ENCODE measurements at places on chromosomes 16 and 17. TPM values are rescaled to one million over a fixed set of nuclear protein-coding genes. Genes with fewer than 3 reads are reported as not detected.

The RND2 gene
- polyA plus RNA-seq = 2.3 TPM

The PLLP gene
- polyA plus RNA-seq = 83.8 TPM

The KCNJ12 gene
- 3.4 TPM for polyA plus RNA-seq

The CPHXL2 gene
- polyA plus RNA-seq = not detected

The ARL17B gene
- polyA plus RNA-seq = 10.1 TPM

The ST6GALNAC1 gene
- polyA plus RNA-seq = not detected

The ABCA9 gene
- 0.45 TPM for polyA plus RNA-seq

DNA sequence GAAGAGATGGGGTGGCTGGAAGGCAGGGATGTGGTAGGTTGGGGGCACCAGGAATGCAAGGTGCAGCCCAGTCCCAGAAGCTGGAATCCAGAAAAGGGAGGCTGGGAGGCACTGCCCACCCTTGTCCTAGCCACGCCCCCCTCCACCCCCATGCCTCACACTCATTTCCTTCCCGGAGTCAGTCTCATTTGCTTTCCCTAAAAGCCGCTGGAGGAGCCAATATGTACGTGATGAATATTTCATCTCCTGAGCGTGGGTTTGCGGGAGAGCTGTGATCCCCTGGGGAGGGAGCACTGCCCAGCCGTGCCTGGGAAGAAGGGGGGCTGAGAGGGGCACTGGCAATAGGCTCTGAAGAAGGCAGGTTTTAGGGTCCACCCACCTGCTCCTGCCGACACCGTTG, 124.5 kb upstream of the LHX1 start:
- peak; percentile 50 for DNase-seq

- DNase-seq = no peak
These were observed 5.8 kb upstream of the ABCA6 start for GRCh38 chr17:69147460-69147859.

- no peak for DNase-seq
These were observed 26.0 kb downstream of the CEP131 start for GRCh38 chr17:81196505-81197408.

GRCh38 chr16:80852261-80852872, 48.0 kb upstream of the CDYL2 start:
- DNase-seq = no peak

- DNase-seq = no peak
These were observed 3.4 kb upstream of the MT2A start for GRCh38 chr16:56604966-56605365.

- no peak for DNase-seq
These were observed 228.4 kb downstream of the IRF8 start for GRCh38 chr16:86127366-86127765.

- DNase-seq = no peak
These were observed 122.8 kb downstream of the ZFHX3 start for GRCh38 chr16:72924927-72925630.

- no peak for DNase-seq
These were observed 896.8 kb downstream of the CDH11 start for GRCh38 chr16:64225036-64225435.

Data from kidney (tissue), 22 donors.